CD4-positive, alpha-beta T cell treated with Interleukin-21 for 1 hour (primary cell): ENCODE measurements at places on chromosomes 1 and 21.

GRCh38 chr1:54253480-54253879, 53.5 kb downstream of the MRPL37 start:
- no peak for DNase-seq

DNA sequence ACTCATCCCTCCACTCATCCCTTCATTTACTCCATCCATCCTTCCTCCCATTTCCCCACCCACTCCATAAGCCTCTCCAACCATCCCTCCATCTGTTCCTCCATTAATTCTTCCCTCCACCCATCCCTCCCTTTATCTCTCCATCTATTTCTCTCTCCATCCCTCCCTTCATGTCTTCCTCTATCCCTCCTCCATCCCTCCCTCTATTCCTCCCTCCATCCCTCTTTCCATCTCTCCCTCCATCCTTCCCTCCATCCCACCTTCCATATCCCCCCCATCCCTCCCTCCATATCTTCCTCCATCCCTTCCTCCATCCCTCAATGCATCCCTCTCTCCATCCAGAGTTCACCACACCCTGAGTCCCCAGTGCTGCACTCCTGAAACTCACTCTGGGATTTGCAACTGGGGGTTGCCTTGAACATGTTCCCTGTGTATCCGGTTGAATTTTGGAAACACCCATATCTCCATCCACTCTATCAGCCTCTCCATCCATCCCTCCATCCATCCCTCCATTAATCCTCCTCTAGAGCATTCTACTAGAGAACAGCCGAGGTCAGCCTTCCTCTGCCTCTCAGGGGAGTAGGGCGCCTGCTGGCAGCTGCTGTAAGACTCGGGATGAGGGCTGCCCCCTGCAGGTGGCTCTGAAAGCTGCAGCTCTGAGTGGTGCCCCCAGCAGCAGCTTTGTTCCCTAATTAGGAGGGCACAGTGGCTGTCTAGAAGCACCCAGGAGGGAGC, 39.4 kb downstream of the ABCG1 start:
- peak; percentile 82 for DNase-seq

DNA sequence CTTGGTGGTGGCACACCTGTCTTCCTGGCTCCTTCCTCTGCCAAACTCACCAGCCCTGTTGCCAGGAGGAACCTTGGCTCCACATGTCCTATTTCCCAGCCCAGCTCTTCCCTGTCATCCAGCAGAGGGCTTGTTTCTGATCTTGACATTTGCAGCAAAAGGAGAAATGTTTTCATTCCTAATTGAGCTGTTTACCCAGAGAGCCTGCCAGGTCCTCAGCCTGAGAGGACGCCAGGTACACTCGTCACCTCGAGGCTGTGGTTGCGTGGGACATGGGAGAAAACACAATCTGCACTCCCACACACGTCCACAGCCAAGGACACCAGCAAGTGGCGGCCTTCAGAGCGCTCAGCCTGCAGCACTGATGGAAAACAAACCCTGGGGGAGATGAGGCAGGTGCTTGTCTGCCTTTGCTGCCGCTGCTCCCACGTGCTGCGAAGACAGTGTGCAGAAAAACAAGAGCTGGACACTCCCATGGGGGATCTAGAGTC, 132.8 kb upstream of the CD34 start:
- DNase-seq = no peak

- no peak for DNase-seq
Observed at GRCh38 chr21:20537130-20537529, 461.1 kb upstream of the NCAM2 start.

- DNase-seq = peak; percentile 24
Observed at GRCh38 chr1:151346082-151346768, 827 bp downstream of the RFX5 start.

- DNase-seq = no peak
Observed at GRCh38 chr1:203124546-203125317, 2.8 kb upstream of the ADORA1 start.

- no peak for DNase-seq
Observed at GRCh38 chr1:13774121-13774520, 74.1 kb downstream of the PRDM2 start.

DNA sequence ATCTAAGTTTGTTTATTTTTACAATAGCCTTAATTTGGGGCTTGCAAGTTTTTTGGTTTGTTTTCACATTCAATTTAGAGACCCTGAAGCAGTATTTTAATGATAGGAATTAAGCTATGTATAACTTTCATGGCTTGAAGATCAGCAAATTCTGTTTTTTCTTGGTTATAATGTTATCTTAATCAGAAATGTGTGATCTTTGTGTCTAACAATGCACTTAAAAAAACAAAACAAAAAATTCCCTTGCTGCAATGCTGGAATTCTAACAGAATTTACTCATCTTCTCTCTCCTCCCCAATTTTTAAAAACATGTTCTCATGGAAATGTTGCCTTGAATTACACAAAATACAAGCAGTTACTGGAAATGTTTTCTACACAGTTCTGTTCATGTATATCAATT, 113.1 kb downstream of the OLFML2B start:
- DNase-seq = no peak
